ENCODE measurements at places on chromosomes 2 and 18.

GRCh38 chr18:10482985-10483949 is 28.8 kb downstream of the APCDD1 start:
- no peak for DNase-seq

- DNase-seq, result no peak
Measured at GRCh38 chr2:164770421-164770916, 71.2 kb downstream of the COBLL1 start.

- peak; percentile 37 for DNase-seq
Measured at GRCh38 chr18:5628512-5629255, 84.9 kb upstream of the EPB41L3 start.

GRCh38 chr2:111028720-111029119 is 92.0 kb upstream of the BCL2L11 start:
- no peak for DNase-seq

DNA sequence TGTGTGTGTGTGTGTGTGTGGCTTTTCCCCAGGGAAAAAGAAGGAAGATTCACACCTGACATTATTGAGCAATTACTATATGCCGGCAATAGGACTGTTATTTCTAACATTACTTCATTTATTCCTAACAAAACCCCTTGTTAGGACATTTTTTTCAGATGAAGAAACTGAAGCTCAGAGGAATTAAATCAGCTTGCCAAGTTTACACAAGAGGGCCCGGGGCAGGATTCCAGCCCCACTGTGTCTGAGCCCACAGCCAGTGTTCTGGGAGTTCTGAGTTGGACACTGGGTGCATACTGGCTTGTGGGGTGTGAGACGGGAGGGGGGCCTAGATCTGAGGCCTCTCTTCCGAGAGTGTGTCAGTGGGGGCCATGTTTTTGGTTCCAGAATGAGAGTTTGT is 9.9 kb downstream of the TOGARAM2 start:
- DNase-seq, result no peak

Data from NCI-H2171 (cell line).